ENCODE measurements at places on chromosomes 16 and 17.

DNA sequence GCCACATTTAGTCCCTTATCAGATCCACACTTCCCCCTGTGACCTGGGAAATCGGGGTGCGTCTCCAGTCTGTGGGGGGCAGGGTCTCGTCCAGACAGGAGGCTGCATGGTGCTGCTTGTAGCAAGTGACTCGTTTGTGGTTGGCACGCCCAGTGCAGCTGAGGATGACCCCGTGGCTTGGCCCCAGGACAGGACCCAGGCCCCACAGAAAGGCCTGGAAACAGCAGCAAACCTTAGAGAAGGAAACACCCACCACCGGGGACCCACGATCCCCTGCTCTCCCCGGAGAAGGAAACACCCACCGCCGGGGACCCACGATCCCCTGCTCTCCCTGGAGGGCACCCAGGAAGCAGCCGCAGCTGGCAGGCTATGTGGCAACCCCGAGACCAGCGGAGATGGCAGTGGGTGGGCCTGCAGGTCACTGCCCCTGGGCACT, 8.2 kb upstream of the C16orf95 start:
- peaks cover 9% of the 10 kb centered on the region for H3K36me3 ChIP-seq
- peaks cover 4% of the 10 kb centered on the region for H3K4me1 ChIP-seq
- H3K27me3 ChIP-seq = no peaks in the 10 kb centered on the region
- no peak for DNase-seq

GRCh38 chr16:49464093-49464492, 90.5 kb downstream of the C16orf78 start:
- H3K36me3 ChIP-seq = no peaks in the 10 kb centered on the region
- DNase-seq = no peak
- H3K27me3 ChIP-seq = no peaks in the 10 kb centered on the region

DNA sequence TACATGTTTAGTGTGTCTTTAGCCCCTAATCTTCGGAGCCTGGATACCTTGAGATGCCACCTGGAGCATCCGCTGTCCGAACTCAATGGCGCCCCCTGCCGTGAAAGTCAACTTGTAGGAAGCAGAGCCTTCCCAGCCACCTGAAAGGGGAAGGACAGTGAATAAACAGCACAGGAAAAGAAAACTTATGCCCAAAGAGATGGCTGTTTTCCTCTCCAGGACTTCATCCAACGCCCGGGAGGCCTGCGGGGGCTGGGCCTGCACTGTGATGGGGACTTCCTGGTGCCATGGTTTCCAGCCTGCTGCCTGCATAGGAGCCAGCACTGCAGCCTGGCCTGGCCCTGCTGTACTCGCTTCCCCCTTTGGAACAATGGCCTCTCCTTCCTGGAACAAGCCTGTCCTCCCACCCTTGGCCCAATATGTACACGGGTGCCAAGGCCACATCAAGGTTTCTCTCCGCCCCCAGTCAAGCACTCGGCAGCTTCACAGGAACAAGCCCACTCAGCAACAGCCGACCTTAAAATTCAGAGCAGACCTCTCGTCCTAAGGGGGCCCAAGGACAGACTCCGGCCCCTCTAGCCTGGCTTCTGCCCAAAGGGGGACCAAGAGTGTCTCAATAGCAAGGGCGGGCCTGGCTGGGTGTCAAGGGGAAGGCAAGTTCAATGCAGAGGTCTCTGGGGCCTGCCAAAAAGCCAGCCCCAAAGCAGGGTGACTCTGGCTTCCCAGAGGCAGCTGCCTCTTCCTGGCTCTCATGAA, 4.5 kb upstream of the UNC13D start:
- H3K4me1 ChIP-seq = peaks cover 37% of the 10 kb centered on the region
- H3K36me3 ChIP-seq = peaks cover 7% of the 10 kb centered on the region
- no peak overlapping the region for H3K27ac ChIP-seq
- no peak overlapping the region for H3K4me3 ChIP-seq
- no peaks in the 10 kb centered on the region for H3K27me3 ChIP-seq

GRCh38 chr16:30660424-30661261, 2.4 kb downstream of the FBRS start:
- peak; percentile 88 for DNase-seq
- H3K27me3 ChIP-seq = no peaks in the 10 kb centered on the region
- peaks cover 30% of the 10 kb centered on the region for H3K4me1 ChIP-seq
- peak overlapping the region; percentile 98 for H3K27ac ChIP-seq
- peaks cover 58% of the 10 kb centered on the region for H3K36me3 ChIP-seq

GRCh38 chr17:15121426-15121825, 143.7 kb downstream of the PMP22 start:
- DNase-seq = no peak
- no peaks in the 10 kb centered on the region for H3K36me3 ChIP-seq
- no peaks in the 10 kb centered on the region for H3K27me3 ChIP-seq
- H3K4me3 ChIP-seq = no peak overlapping the region
- no peaks in the 10 kb centered on the region for H3K4me1 ChIP-seq

GRCh38 chr17:72891627-72892026, 200.9 kb downstream of the SLC39A11 start:
- H3K4me3 ChIP-seq = no peak overlapping the region
- H3K4me1 ChIP-seq = no peaks in the 10 kb centered on the region
- DNase-seq = no peak
- no peak overlapping the region for H3K27ac ChIP-seq
- H3K36me3 ChIP-seq = no peaks in the 10 kb centered on the region

GRCh38 chr17:3208484-3208883, 1.0 kb downstream of the OR1A1 start:
- H3K4me3 ChIP-seq = no peak overlapping the region
- no peak overlapping the region for H3K27ac ChIP-seq
- DNase-seq = no peak

DNA sequence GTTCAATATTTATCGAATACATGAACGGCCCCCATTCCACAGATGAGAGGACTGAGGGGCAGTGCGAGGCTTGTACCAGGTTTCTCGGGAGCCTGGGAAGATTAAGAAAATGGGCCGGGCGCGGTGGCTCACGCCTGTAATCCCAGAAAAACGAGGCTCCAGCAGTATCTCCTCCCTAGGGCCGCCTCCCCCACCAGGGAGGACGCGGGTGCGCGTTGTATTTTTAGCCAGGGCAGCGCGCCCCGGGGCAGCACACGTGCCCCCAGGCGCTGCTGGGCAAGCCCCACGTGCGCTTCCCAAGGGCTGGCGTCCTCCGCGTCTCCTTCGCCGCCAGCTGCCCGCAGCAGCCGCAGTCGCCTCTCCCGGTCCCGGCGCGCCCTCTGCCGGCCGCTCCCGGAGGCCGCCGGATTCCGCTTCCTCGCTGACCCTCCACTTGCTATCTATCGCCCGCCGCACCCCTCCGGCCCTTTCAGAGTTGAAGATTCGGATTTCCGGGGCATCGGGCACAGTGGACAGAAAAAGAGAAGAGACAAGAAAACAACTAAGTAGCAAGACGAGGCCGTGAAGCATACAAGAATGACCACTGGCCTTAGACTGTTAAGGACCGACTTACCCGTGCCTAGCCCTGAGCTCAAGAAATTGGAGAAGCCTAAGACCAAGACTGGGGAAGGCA, 1.9 kb upstream of the YBX2 start:
- H3K4me3 ChIP-seq = peak overlapping the region; percentile 14
- DNase-seq = peak; percentile 84
- H3K27me3 ChIP-seq = peaks cover 4% of the 10 kb centered on the region
- peaks cover 28% of the 10 kb centered on the region for H3K4me1 ChIP-seq
- H3K36me3 ChIP-seq = no peaks in the 10 kb centered on the region

DNA sequence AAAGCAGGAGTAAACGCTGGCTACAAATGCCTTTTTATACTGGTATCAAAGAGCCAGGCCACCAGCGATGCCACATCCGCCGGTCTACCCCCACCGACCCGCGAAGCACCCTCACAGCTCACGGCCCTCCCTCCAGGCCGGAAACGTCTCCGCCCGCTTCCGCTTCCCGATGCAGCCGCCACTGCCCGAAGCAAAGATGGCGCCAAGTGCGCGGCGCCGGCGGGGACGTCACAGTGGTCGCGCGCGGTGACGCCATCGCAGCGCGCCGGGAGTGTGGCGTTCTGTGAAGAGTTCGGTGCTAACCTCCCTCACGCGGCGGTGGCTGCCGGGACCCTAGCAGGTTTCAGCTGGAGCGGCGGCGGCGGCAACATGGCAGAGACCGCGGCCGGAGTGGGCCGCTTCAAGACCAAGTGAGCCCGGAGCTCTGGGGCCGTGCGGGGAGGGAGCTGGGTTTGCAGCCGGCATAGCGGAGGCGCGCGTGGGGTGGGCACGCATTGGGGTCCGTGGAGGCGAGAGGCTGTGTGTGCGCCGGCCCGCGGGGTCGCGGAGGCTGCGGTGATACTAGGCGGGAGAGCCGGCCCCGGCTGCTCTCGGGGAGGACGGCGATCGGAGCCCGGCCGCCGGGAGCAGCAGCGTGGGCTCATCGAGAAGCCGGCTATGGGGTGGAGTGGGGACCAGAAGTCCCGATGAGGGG, at the start of gene TBL3:
Gene TBL3 (plus strand): TSS at position 258 of the 694 bp plus-strand sequence. CDS start 112 bp downstream, at position 370.
- no peaks in the 10 kb centered on the region for H3K27me3 ChIP-seq
- H3K4me1 ChIP-seq = peaks cover 19% of the 10 kb centered on the region
- peak within 1 kb of the TSS; percentile 91 for H3K4me3 ChIP-seq
- peak within 1 kb of the TSS; percentile 85 for H3K27ac ChIP-seq
- no peaks in the 10 kb centered on the region for H3K36me3 ChIP-seq

GRCh38 chr16:79154086-79154485, 446.5 kb downstream of the MAF start:
- no peak for DNase-seq
- no peaks in the 10 kb centered on the region for H3K4me1 ChIP-seq
- H3K27me3 ChIP-seq = no peaks in the 10 kb centered on the region
- no peaks in the 10 kb centered on the region for H3K36me3 ChIP-seq

DNA sequence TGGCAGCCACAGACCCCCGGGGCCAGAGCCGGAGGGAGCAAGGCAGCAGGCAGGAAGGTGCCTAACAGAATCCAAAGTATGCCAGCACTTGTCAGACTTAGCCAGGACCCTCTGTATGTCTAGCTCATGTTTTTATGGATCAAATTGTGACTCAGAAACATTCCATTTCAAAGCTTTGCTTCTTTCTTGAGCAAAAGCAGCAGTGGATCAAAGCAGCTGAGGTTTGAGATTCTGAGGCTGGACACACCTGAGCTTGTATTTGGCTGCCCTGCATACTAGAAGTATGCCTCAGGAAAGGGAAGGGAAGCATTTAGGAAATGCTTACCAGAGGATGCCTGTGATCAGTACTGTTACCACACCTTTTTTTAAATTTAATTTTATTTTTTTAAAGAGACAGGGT, 5.7 kb upstream of the MYO1C start:
- H3K4me1 ChIP-seq = peaks cover 5% of the 10 kb centered on the region
- no peaks in the 10 kb centered on the region for H3K27me3 ChIP-seq
- DNase-seq = no peak
- H3K36me3 ChIP-seq = no peaks in the 10 kb centered on the region
- H3K27ac ChIP-seq = no peak overlapping the region

DNA sequence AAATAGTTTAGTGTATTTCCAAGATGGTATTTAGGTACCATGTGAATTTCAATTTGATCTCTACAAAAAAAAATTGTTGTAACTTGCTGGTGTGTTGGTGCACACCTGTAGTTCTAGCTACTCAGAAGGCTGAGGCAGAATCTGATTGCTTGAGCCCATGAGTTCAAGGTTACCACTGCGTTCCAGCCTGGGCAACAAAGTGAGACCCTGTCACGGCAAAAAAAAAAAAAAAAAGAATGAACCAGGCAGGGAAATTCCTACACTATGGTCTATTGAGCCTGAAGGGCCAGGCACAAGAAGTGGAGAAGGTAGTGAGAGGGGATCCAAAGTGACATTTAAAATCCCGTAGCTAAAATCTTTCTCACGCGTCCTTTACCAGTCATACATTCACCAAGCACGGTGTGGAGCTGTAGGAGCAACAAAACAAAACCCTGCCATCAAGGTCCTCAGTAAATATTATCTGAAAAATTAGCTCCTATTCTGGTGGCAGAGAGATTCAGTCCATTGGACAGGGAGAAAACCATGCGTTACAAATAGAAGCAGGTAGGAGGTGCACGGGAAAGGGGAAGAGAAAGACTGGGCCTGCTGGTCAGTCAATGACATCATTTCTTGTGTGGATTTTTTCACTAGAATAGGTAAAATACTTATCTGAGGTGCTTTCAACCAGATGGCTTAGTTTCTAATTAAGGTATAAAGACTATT, 27.3 kb downstream of the TXNDC11 start:
- H3K27me3 ChIP-seq = no peaks in the 10 kb centered on the region
- DNase-seq = no peak
- no peaks in the 10 kb centered on the region for H3K36me3 ChIP-seq
- H3K4me3 ChIP-seq = no peak overlapping the region
- H3K4me1 ChIP-seq = no peaks in the 10 kb centered on the region
- H3K27ac ChIP-seq = no peak overlapping the region

- no peak overlapping the region for H3K27ac ChIP-seq
- no peaks in the 10 kb centered on the region for H3K36me3 ChIP-seq
- H3K27me3 ChIP-seq = no peaks in the 10 kb centered on the region
- no peaks in the 10 kb centered on the region for H3K4me1 ChIP-seq
- H3K4me3 ChIP-seq = no peak overlapping the region
These were observed 41.8 kb downstream of the NOL11 start for GRCh38 chr17:67759355-67760171.

- no peak overlapping the region for H3K4me3 ChIP-seq
- peaks cover 7% of the 10 kb centered on the region for H3K4me1 ChIP-seq
- H3K27ac ChIP-seq = no peak overlapping the region
- no peak for DNase-seq
- no peaks in the 10 kb centered on the region for H3K27me3 ChIP-seq
These were observed 18.4 kb upstream of the PDK2 start for GRCh38 chr17:50076591-50077235.

- peaks cover 3% of the 10 kb centered on the region for H3K36me3 ChIP-seq
- no peak for DNase-seq
- H3K27me3 ChIP-seq = no peaks in the 10 kb centered on the region
- peak overlapping the region; percentile 44 for H3K27ac ChIP-seq
- no peak overlapping the region for H3K4me3 ChIP-seq
- H3K4me1 ChIP-seq = peaks cover 57% of the 10 kb centered on the region
These were observed 9.6 kb downstream of the ABHD15 start for GRCh38 chr17:29557085-29557738.

DNA sequence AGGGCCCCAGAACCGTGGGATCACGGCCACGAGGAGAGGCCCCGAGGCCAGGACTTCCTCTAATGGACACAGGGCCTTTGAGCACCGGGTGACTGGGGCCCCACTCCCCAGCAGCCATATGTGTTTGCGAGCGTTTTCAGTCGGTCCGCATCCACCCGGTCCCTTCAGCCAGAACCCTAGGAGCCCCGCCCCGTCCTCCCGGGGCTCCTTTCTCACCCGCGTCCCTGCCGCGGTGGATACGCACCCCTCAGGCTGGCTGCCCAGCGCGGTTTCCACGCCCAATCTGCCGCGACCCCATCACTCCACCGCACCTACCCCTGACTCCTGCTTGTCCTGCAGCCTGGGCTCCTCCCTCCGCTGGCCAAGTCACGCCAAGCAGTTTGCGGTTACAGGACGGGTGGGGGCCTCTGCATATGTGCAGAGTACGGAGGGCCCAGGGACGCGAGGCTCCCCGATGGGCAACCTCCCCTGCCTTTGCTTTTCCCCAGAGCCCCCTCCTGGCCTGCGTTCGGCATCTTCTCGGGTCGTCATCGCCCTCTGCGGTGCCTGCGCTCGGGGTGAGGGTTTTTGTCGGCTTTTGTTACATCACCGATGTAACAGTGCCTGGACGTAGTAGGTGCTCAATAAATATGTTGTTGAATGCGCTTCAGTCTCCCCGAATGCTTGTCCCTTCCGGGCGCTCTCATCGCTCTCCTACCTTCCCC, 1.0 kb upstream of the TTYH2 start:
- DNase-seq = no peak
- no peaks in the 10 kb centered on the region for H3K27me3 ChIP-seq
- H3K4me1 ChIP-seq = peaks cover 35% of the 10 kb centered on the region
- H3K27ac ChIP-seq = peak overlapping the region; percentile 55

- H3K4me3 ChIP-seq = no peak overlapping the region
- no peak overlapping the region for H3K27ac ChIP-seq
- H3K4me1 ChIP-seq = no peaks in the 10 kb centered on the region
- no peak for DNase-seq
- H3K36me3 ChIP-seq = no peaks in the 10 kb centered on the region
These were observed 73.0 kb downstream of the BMERB1 start for GRCh38 chr16:15507301-15507958.
